NCI-H187 (cell line): ENCODE measurements at places on chromosomes 6 and 20.

DNA sequence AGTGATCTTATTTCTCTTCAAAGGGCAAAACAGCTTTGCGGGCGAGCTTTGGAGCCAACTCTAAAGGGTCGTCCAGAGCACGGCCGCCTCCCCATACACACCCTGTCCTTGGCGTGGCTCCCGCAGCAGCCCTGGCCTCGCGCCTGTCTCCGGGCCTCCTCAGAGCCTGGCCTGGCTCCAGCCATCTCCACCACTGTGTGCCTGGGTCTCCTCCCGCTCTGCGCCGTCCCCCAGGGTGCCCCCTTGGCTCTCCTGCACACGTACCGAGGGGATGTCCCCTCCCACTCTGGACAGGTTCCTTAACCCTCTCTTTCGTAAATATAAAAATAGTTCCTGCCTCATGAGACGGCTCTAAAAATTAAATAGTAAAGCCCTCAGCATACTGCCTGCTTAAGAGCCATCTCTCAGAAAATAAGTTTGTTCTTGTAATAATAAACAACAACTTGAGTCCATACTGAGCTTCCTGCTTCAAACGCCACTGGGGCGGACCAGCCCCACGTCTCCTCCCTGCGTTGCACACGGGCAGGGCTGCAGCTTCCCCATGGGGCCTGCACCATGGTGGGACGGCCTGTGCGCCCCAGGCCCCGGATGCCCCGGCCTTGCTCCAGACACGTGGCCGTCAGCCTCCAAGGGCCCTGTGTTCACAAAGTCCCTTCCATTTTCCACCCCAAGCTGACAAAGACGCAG, 226.2 kb downstream of the TTLL2 start:
- no peak for DNase-seq

DNA sequence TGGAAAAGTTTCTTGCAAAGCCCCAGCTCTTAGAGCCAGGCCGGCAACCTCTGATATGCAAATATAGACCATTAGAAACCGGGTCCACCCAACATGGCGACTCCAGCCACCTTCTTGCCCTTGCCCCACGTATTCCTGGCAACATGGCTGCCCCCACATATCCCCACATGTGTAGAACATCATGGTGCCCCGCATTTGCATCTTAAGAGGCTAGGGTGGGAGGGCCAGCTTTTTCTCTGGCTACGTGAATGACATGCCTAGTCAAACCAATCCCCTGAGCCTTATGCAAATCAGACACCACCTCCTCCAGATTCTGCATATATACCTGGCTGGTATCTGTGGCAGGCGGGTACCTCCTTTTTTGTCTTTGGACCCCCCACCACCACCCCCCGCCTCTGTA, 106.1 kb upstream of the PTPRT start:
- DNase-seq, result no peak

- no peak for DNase-seq
Measured at GRCh38 chr20:63086421-63087235, 79.9 kb upstream of the BHLHE23 start.

DNA sequence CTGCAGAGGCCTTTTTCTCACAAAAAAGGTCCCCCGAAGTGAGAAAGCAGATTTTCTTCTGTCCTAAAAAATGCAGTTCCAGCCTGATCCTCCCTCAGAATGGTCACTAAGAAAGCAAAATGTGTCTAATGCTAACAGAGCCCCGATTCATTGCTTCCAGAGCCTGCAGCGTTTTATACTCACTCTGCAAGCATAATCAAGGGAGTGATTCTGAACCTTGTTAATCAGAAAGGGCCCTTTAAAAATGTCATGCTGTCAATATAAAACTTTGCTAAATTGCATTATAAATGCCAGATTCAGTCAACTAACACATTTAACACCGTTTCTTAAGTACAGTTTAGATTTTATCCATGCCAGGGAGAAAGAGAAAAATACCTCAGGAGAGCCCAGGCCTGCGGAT, 202.8 kb downstream of the CD83 start:
- no peak for DNase-seq

DNA sequence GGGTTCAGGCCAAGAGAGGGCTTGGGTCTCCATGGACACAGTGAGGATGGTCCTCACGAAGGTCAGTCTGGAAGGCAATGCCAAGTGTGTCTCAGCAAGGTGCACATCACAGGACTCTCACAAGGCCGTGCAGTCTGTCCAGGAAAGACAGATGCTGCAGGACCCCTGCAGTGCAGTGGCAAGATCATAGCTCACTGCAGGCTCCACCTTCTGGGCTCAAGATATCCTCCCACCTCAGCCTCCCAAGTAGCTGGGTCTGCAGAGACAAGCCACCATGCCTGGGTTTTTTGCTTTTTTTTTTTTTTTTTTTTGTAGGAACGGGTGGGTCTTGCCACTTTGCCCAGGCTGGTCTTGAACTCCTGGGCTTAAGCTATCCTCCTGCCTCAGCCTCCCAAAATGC, 26.4 kb downstream of the ZMYND8 start:
- DNase-seq, result no peak

- DNase-seq, result no peak
Measured at GRCh38 chr6:143498428-143498827, 13.1 kb downstream of the FUCA2 start.

DNA sequence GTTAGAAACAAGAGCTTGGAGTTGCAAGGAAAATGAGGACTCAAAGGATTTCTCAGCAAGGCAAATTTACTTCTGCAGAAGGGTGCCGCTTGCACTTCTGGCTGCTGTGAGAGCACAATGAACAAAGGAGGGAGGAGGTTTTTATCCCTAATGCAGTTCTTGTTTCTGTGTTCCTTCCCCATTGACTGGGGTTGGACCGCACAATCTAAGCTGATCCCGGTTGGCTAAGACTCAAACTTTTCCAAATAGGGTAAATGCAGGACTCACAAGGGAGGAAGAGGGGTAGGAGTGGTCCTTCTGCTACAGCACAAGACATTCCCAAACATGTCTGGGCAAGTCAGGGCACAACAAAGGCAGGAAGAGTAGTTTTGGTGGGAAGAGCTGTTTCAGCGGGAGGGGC, 249.6 kb upstream of the MOCS1 start:
- DNase-seq, result no peak

DNA sequence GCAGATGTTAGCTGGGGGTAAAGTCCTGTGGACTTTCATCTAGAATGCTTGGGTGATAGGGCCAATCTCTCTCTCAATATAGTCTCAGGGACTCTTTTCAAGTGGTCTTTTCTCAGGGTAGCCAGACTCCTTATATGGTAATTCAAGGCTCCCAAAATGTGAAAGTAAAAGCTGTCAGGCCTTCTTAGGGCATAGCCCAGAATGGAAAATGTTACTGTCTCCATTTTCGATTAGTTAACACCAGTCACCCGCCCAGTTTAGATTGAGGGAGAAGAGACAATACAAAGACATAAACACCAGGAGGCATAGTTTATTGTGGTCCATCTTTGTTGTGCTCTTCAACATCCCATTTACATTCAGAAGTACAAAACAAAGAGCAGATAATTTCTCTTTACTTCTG, 295.8 kb downstream of the EPHA7 start:
- no peak for DNase-seq

- no peak for DNase-seq
Measured at GRCh38 chr6:36963451-36964290, 9.1 kb downstream of the PI16 start.

GRCh38 chr6:444653-445275, 53.2 kb downstream of the IRF4 start:
- DNase-seq, result no peak

- DNase-seq, result no peak
Measured at GRCh38 chr6:161379834-161380582, 106.1 kb upstream of the AGPAT4 start.

DNA sequence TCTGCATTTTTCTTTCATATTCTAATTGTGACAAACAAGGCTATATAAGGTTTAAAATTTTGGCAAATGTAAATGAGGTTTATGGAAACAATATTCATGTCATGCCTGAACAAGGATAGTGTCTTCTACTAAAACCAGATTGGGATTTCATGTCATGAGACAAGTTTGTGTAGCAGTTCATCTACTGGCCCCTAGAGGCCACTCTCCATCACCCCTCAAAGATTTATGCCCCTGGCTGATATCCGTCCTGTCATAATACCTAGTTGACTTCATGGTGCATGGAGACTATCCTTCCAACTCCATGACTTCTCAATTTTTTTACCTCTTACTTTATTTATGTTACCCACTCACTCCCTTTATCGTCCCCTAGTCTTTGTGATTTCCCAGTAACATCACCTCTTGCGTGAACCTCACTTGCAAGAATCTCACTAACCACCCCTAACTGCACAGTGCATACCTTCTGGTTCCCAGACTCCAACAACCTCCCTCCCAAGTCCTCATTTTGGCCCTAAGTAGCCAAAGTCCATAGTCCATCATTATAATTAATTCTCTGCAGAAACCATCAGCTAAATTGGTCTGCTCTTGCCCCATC, 179.8 kb downstream of the TASP1 start:
- DNase-seq, result no peak

- DNase-seq, result no peak
Measured at GRCh38 chr6:36839749-36840431, 646 bp upstream of the CPNE5 start.

GRCh38 chr20:3828798-3829197, 8.5 kb downstream of the AP5S1 start:
- DNase-seq, result no peak

GRCh38 chr6:4017834-4018170, 61.1 kb downstream of the FAM217A start:
- DNase-seq, result no peak

GRCh38 chr6:132298344-132298949, 102.8 kb downstream of the MOXD1 start:
- no peak for DNase-seq

DNA sequence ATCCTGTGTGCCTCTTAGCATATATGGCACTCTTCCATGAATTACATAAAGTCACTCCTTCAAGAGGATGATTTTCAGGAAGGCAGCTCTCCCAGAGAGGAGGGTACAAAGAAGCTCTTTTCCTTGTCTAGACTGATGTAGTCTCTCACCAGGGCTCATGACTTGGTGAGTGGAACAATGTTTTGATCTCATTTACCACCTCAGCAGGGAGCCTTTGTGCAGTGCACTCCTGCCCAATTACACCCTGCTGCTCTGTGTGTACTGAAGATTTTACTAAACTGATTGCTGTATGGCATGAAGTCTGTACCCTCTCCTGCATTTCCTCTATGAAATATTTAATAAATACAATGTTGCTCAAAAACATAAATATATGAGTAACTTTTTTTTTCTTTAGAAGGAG, 598.3 kb upstream of the HS3ST5 start:
- DNase-seq, result peak; percentile 12

DNA sequence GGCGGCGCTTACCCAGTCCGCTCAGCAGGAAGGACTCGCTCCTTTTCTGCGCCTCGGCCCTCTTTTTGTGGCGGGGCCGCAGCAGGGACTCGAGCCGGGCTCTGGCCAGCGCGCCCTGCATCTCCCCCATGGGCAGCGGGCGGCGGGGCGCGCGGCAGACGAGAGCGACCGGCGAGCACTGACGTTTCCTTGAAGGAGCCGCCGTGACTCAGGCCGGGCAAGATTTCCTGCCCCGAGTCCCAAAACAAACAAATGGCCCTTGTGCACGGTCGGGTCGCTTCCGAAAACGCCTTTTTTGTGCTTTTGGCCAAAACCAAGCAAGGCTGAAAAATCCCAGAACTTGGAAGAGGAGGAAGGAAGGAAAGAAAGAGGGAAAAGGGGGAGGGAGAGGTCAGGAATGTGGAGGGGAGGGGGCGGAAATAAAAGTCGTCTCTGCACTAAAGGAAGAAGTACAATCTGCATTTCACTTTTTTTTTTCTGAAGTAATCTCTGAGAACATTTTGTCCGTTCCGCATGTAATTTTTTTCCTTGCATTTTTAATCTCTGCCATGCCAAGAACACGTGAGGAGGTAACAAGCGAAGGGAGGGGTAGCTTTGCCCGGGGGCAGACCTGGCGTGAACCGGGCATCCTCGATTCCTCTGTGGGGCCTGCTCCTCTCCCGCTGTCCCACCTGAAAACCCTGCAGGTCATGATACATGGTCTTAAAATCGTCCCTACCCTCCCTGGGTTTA, 123.3 kb upstream of the SLC2A12 start:
- no peak for DNase-seq

- DNase-seq, result no peak
Measured at GRCh38 chr6:131724114-131724513, 13.3 kb upstream of the CTAGE9 start.

GRCh38 chr6:126880964-126881363, 237.5 kb upstream of the RSPO3 start:
- DNase-seq, result no peak

- DNase-seq, result no peak
Measured at GRCh38 chr6:13485923-13486562, 1.4 kb downstream of the GFOD1 start.

DNA sequence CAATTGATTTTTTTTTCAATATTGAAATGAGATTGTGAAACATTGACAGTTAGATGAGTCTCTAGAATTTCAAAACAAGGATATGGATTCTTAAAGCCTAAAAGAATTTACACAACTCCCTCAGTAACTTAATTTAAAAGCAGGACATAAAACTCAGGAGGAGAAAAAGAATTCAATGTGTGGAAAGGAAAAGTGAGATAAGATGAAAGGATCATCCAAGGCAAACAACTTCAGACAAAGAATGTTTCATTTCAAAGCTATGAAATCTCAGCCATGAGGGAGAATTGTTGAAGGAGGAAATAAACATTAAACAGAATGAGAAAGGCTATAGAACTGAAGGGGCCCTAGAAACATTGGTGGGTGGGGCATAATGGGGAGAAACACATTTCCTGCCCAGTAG, 191.7 kb upstream of the NOX3 start:
- no peak for DNase-seq

- DNase-seq, result no peak
Measured at GRCh38 chr6:162963861-162964260, 236.1 kb downstream of the PACRG start.

DNA sequence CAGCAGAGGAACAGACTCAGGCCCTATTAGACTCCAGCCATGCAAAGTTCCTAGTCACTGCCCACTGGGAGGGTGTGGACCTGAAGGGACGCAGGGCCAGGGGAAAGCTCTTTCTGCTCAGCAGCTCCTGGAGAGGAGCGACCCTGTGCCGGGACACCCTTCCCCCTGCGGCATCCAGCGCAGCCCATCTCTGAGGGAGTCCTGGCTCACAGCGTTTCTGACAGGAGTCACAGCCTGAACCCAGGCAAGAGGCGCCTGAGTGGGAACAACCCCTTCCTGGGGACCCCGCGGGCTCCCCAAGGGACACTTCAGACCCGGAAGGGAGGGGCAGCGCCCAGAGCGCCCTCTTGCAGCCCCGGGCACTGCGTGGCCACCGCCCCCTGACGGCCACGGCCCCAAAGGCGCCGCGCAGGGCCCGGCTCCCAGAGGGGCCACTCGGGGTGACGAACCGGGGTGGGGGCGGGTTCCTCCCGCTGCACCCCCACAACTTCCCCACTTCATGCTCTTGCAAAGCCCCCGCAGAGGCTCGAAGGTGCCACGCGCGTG, 862 bp downstream of the UCKL1 start:
- no peak for DNase-seq

- no peak for DNase-seq
Measured at GRCh38 chr20:61897401-61898295, 168.0 kb downstream of the TAF4 start.

GRCh38 chr6:139923964-139924475, 549.6 kb upstream of the CITED2 start:
- no peak for DNase-seq

GRCh38 chr6:132411296-132411695, 10.0 kb upstream of the MOXD1 start:
- no peak for DNase-seq
